ENCODE measurements at places on chromosomes 2 and 18. TPM values are rescaled to one million over a fixed set of nuclear protein-coding genes. Genes with fewer than 3 reads are reported as not detected.

DNA sequence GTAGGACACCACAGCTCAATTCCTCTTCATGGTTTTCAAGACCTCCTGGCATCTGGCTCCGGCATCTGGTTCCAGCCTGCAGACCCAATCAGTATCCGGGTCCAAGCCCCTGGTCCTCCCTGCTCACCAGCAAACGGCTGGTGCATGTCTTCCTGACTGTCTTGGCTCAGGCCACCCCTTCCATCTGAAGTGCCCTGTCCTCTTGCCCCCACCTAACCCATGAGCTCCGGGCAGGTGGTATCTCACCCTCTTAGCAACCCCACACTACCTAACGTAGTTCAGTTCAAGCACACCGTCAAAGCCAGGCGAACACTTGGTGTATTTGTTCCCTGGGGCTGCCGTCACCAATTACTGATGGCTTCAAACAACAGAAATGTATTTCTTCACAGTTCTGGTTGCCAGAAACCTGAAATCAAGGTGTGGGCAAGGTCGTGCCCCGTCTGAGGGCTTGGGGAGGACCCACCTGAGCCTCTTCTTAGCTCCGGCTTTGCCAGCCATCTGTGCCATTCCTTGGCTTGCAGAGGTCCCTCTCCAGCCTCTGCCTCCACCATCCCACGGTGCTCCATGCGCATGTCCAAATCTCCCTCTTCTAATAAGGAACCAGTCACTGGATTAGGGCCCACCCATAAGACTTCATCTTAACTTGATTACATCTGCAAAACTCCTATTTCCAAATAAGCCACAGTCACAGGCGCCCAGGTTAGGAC lies 47.2 kb upstream of the ID2 start:
- H3K27ac ChIP-seq: no peak overlapping the region
- H3K4me3 ChIP-seq: no peak overlapping the region
- DNase-seq: no peak
- H3K36me3 ChIP-seq: no peaks in the 10 kb centered on the region
- H3K4me1 ChIP-seq: peaks cover 7% of the 10 kb centered on the region
- no peaks in the 10 kb centered on the region for H3K27me3 ChIP-seq

GRCh38 chr18:56982766-56983165 lies 164.1 kb upstream of the BOD1L2 start:
- H3K4me1 ChIP-seq: no peaks in the 10 kb centered on the region
- H3K36me3 ChIP-seq: no peaks in the 10 kb centered on the region
- H3K4me3 ChIP-seq: no peak overlapping the region
- no peak overlapping the region for H3K27ac ChIP-seq

- no peaks in the 10 kb centered on the region for H3K27me3 ChIP-seq
- H3K4me3 ChIP-seq: no peak overlapping the region
- no peaks in the 10 kb centered on the region for H3K36me3 ChIP-seq
- H3K4me1 ChIP-seq: peaks cover 4% of the 10 kb centered on the region
- peak; percentile 92 for DNase-seq
Observed at GRCh38 chr2:133377021-133377481, 191.2 kb downstream of the NCKAP5 start.

- no peak overlapping the region for H3K4me3 ChIP-seq
- H3K4me1 ChIP-seq: peaks cover 48% of the 10 kb centered on the region
- H3K27ac ChIP-seq: peak overlapping the region; percentile 89
- H3K27me3 ChIP-seq: no peaks in the 10 kb centered on the region
Observed at GRCh38 chr18:9810299-9810698, 75.5 kb upstream of the TXNDC2 start.

GRCh38 chr2:48272199-48272598 lies 257.8 kb upstream of the STON1 start:
- no peak for DNase-seq
- no peak overlapping the region for H3K4me3 ChIP-seq
- no peaks in the 10 kb centered on the region for H3K36me3 ChIP-seq
- no peak overlapping the region for H3K27ac ChIP-seq

GRCh38 chr2:12381543-12382325 lies 335.0 kb upstream of the TRIB2 start:
- no peak overlapping the region for H3K27ac ChIP-seq
- H3K4me3 ChIP-seq: no peak overlapping the region
- peak; percentile 6 for DNase-seq
- no peaks in the 10 kb centered on the region for H3K36me3 ChIP-seq
- H3K27me3 ChIP-seq: no peaks in the 10 kb centered on the region
- H3K4me1 ChIP-seq: no peaks in the 10 kb centered on the region

- peak; percentile 12 for DNase-seq
- H3K27me3 ChIP-seq: no peaks in the 10 kb centered on the region
Observed at GRCh38 chr2:18118703-18119102, 240.2 kb downstream of the KCNS3 start.

- no peaks in the 10 kb centered on the region for H3K27me3 ChIP-seq
- DNase-seq: no peak
- no peaks in the 10 kb centered on the region for H3K36me3 ChIP-seq
- H3K4me3 ChIP-seq: no peak overlapping the region
- H3K27ac ChIP-seq: no peak overlapping the region
- peaks cover 5% of the 10 kb centered on the region for H3K4me1 ChIP-seq
Observed at GRCh38 chr2:168731002-168731401, 71.4 kb upstream of the NOSTRIN start.

DNA sequence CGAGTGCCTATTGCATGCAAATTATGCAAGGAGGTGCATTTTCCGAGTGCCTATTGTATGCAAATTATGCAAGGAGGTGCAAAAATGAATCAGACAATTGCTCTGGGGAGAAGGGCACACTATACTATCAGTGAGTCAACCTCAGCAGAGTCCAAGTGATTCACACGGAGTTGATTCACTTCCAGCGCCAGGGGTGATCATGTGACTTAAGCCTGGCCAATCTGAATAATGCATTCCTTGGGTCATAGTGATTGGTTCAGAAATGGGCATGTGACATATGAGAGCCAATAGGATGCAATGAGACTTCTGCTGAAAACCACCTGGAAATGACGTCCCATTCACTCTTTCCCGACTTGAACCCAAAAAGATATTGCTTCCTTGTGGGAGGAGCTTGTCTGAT lies 152.2 kb downstream of the DAW1 start:
- no peak overlapping the region for H3K4me3 ChIP-seq
- H3K27me3 ChIP-seq: no peaks in the 10 kb centered on the region
- H3K27ac ChIP-seq: no peak overlapping the region
- no peak for DNase-seq
- peaks cover 4% of the 10 kb centered on the region for H3K36me3 ChIP-seq
- no peaks in the 10 kb centered on the region for H3K4me1 ChIP-seq

DNA sequence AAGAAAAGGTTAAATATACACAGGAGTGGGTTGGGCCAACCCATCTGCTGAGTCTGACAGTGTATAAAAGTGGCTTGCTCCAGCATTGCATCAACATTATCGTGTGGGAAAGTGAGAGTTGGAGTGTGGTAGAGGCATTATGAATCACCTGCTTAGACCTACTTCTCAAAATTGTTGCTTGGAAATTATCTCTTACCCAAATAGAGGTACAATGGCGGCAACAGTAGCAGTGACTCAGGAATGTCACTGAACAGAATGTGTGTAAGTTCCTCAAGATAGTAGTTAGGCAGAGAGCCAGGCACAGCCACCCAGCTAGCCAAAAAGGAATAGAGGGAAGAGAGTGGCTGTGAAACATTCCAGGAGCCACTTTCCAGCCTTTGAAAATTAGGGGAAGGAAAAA lies 616.0 kb downstream of the NUP35 start:
- no peaks in the 10 kb centered on the region for H3K27me3 ChIP-seq
- no peak overlapping the region for H3K27ac ChIP-seq
- peak; percentile 4 for DNase-seq
- H3K4me3 ChIP-seq: no peak overlapping the region
- H3K4me1 ChIP-seq: no peaks in the 10 kb centered on the region

GRCh38 chr2:14635391-14635871 lies 2.9 kb downstream of the LRATD1 start:
- H3K27me3 ChIP-seq: peaks cover 34% of the 10 kb centered on the region
- peak; percentile 77 for DNase-seq
- peaks cover 22% of the 10 kb centered on the region for H3K4me1 ChIP-seq
- H3K36me3 ChIP-seq: no peaks in the 10 kb centered on the region
- H3K4me3 ChIP-seq: peak overlapping the region; percentile 66
- H3K27ac ChIP-seq: peak overlapping the region; percentile 89

DNA sequence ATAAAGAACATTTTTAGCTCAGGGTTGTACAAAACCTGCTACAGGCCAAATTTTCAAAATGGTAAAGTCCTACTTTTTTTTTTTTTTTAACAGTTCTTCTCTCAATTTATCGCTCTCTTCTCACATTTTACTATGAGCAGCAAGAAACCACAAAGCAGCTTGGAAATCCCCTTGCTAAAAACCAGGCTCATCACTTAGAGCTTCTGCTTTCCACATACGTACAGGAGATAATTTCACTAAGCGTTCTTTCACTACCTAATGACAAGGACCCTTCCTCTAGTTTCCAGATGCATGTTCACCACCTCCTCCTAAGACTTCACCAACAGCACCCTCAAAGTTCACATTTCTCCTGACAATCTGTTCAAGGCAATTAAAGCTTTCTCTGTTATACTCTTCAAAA lies 294.9 kb upstream of the CYRIA start:
- no peak overlapping the region for H3K4me3 ChIP-seq
- no peaks in the 10 kb centered on the region for H3K36me3 ChIP-seq
- DNase-seq: no peak
- no peaks in the 10 kb centered on the region for H3K4me1 ChIP-seq
- no peaks in the 10 kb centered on the region for H3K27me3 ChIP-seq
- H3K27ac ChIP-seq: no peak overlapping the region

DNA sequence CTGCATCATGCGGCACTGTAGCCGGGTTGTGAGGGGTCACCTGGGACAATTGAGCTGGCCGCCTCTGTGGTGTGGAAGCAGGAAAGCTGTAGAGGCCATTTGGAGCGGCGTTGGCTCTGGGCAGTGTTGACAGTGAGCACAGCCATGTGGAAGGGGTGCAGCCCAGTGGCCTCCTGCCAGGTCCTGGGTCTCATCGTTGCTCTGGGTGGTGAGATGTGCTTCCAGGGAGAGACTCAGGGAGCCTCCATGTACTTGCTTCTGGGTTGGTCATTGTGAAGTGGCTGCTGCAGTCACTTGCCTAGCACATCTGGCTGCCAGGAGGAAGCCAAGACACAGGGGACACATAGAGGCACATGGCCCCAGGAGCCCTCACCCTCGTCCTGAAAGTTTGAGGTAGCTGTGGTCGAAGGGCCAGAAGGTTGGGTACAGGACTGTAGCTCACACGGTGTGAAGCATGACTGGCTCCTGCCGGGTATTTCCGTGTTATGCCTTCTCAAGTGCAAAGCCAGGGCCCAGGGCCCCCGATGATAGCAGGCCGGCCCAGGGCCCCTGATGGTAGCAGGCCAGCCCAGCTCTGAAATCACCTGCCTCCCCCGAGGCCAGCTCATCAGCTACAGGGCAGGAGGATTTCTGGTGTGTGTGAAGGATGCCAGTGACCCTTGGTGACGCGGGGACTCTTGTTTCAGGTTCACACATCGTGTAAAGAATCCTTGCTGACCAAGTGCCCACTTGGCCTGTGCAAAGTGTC lies 82.6 kb downstream of the DGKD start:
- no peak overlapping the region for H3K4me3 ChIP-seq
- DNase-seq: no peak
- no peak overlapping the region for H3K27ac ChIP-seq
- no peaks in the 10 kb centered on the region for H3K4me1 ChIP-seq
- H3K36me3 ChIP-seq: peaks cover 53% of the 10 kb centered on the region
- H3K27me3 ChIP-seq: no peaks in the 10 kb centered on the region

DNA sequence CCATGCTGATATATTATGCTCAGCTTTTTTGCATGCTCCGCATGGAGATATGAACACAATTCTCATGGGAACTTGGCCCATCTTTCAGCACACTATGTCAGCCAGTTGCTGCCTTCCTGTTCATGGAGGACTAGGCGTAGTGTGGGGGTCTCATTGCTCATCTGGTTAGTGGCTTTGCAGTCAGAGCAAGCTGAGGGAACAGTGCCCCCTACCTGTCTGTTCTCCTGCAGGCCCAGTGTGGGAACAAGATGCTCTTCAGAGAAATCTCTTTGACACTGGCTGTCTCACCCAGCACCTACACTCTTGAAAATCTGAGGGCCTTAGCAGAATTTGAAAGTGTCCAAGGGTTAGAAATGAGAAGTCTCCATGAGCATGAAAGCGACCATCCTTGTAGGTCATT lies 47.1 kb downstream of the SPTBN1 start:
- peaks cover 7% of the 10 kb centered on the region for H3K36me3 ChIP-seq
- H3K4me1 ChIP-seq: peaks cover 46% of the 10 kb centered on the region
- H3K4me3 ChIP-seq: no peak overlapping the region
- H3K27me3 ChIP-seq: no peaks in the 10 kb centered on the region
- no peak overlapping the region for H3K27ac ChIP-seq

- no peaks in the 10 kb centered on the region for H3K4me1 ChIP-seq
- no peaks in the 10 kb centered on the region for H3K36me3 ChIP-seq
- DNase-seq: no peak
- H3K27me3 ChIP-seq: no peaks in the 10 kb centered on the region
- no peak overlapping the region for H3K27ac ChIP-seq
Observed at GRCh38 chr2:138010890-138011289, 46.6 kb downstream of the HNMT start.

Gene FAM124B
- total RNA-seq: 8.8 TPM

Gene NOSTRIN
- 9.2 TPM for total RNA-seq

Gene ZAP70
- total RNA-seq: 3.2 TPM

Gene RAX
- total RNA-seq: not detected

Gene CRYBA2
- not detected for total RNA-seq

Gene KCNJ13
- total RNA-seq: not detected

Gene ZC3H8
- total RNA-seq: 13.2 TPM
